ENCODE measurements at places on chromosomes 6 and 20.

- peak; percentile 77 for DNase-seq
These were observed 41.7 kb downstream of the SLC24A3 start for GRCh38 chr20:19253916-19254820.

GRCh38 chr20:51391926-51392325 lies 150.6 kb downstream of the NFATC2 start:
- DNase-seq = peak; percentile 66

DNA sequence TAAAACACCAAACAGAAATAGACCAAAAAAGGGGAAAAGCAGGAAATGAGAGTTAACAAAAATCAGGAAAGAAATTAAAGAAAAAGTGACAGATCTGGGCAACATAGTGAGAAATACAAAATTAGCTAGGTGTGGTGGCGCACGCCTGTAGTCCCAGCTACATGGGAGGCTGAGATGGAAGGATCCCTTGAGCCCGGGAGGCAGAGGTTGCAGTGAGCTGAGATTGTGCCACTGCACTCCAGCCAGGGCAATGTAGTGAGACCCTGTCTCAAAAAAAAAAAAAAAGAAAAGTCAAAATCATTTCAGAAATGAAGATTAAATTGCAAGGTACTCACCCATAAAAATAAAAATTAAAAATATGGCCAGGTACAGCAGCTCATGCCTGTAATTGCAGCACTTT lies 13.0 kb upstream of the GRM4 start:
- no peak for DNase-seq

GRCh38 chr20:64106981-64107735 lies at the start of gene NPBWR2:
TSS of gene NPBWR2 (minus strand) at chr20:64107565. CDS start at chr20:64106831, 734 bp downstream.
- DNase-seq = no peak

DNA sequence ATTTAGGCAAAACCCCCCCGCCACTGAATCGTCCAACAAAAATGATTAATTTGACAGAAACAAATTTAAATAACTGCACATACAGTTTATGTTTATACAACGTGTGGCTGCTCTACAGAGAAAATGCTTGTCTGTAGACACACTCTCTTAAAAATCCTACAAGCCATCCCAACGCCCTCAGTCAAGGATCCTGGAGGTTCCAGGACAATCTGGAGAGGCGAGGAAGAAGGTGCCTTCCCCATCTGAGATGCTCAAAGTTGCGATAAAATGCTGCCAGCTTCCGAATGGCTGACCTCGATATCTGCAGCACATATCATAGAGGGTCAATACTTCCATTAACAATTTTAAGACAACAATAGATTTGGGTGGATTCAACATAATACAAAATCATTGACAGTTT lies 25.3 kb downstream of the ZNF217 start:
- no peak for DNase-seq

DNA sequence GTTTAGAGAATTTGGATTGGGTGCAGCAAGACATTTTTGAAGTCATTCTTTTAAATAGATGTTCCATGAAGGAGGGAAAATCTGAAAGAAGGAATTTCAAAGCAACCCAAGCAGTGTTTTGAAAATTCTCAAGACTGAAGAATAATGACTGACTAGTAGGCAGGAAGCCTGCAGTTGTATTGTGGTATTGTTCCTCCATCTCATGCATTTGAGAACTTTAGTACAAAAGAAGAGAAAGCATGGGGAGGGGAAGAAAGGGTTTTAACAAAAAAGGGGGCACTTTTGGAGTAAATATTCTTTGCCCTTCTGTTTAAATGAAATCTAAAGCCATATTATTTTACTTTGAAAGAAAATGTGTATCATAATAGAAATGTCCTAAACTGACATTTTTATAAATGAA lies 6.6 kb downstream of the NCOA3 start:
- no peak for DNase-seq

DNA sequence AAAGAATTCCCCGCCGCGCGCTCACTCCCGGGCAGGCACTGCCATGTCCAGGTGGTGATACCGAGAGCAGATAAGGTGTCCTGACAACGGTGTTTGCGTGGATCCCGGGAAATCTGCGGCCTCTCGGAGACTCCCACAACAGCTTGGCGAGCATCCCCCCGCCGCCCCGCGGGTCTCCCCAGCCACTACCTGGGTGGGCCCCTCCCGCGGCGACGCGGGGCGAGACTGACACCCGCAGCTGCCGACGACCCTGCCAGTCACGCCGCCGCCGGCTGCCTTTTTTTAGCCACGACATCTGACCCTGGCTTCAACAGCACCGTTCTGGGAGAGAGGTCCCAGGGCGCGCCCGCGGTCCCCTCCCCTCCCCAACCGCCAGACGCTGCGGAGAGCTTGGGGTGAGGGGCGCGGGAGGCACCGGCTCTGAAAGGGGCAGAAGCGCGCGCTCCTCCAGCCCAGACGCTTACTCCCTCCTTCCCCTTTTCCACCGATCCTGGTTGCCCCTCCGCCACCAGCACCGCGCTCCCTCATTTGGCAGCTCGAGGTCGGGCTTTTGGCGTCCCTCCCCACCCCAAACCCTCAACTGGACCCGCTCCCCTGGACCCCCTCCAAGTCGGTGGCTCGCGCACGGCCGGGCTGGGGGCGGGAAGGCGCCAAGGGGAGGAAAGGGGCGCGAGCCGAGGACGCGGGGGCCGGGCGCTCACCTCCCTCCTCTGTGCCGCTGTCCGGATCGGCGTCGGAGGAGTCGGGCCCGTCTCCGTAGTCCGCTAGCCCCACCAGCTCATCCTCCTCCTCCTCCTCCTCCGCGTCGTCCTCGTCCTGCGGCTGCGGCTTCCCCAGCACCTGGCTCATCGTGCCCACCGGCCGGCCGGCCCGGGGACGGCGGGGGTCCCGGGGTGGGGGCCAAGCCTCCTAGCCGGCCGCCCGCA lies 665 bp downstream of the RRAGD start:
- DNase-seq = no peak

GRCh38 chr6:152221806-152222628 lies 414.5 kb downstream of the ESR1 start:
- DNase-seq = no peak

DNA sequence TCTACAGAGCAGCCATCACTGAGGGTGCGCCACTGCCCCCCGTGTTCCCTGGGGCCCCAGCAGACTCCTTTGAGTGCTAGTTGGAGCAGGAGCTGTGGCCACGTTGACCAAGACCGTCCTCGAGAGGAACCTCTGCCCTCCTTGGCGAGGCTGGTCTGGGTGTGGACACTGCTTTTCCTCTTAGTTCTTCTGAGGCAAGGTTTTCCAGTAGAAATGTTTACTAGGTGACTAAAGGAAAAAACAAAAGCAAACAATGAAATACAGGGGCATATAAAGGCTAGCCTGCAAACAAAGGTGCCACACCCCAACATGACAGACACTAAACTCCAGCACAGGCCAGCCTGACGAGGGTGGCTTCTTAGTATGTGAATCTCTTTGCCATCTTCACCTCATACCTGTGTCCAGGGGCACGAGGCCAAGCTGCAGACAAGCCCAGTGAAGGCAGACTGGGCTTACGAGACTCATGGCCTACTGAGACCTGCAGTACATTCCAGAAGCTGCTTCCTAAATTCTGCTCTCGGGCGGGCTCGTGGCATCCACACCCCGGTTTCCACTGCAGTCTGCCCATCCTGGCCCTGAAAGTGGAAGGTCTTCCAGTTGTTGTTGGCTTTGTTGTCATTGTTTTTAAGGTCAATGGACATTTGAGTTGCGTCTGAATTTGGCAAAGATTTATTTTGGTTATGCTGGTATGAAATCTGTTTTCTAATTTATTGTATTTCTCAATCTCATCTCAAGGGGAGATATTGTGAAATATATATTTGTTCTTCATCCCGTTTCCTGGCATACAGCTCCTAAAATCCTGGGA lies 39.2 kb downstream of the FAM50B start:
- no peak for DNase-seq

GRCh38 chr6:9901376-9901775 lies 513.5 kb downstream of the TFAP2A start:
- DNase-seq = no peak

GRCh38 chr20:8735674-8736073 lies 333.2 kb upstream of the PLCB4 start:
- no peak for DNase-seq

DNA sequence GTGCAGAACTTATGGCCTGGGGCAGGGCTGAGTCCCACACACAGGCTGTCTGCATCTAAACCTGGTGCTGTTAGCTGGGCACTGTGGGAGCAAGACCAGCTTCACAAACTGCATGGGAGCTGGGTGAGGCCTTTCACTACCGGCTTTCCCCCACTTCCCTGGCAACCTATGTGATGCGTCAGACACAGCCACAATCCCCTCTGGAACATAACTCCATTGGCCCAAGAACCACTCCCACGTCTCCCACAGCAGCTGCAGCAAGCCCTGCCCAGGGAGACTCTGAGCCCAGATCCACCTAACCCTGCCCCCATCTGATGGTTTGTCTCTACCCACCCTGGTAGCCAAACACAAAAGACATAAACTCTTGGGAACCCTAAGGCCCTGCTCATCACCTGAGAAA lies 9.3 kb downstream of the WDR27 start:
- no peak for DNase-seq

DNA sequence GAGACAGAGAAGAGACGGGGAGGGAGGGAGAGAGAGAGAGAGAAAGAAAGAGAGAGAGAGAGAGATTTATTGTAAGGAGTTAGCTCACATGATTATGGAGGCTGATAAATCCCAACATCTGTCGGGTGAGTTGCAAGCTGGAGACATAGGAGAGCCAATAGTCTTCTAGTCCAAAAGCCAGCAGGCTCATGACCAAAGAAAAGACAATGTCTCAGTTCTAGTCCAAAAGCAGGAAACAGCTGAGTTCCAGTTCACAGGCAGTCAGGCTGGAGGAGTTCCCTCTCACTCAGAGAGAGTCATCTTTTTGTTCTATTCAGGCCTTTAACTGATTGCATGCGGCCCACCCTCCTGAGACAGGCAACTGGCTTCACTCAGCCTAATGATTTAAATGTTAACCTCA lies 416.6 kb downstream of the PREX1 start:
- DNase-seq = no peak

GRCh38 chr6:152723398-152723797 lies 25.7 kb downstream of the MYCT1 start:
- DNase-seq = no peak

- DNase-seq = no peak
These were observed 83.2 kb downstream of the LAMP5 start for GRCh38 chr20:9597547-9597946.

- no peak for DNase-seq
These were observed 70.5 kb upstream of the PRL start for GRCh38 chr6:22367346-22367745.

DNA sequence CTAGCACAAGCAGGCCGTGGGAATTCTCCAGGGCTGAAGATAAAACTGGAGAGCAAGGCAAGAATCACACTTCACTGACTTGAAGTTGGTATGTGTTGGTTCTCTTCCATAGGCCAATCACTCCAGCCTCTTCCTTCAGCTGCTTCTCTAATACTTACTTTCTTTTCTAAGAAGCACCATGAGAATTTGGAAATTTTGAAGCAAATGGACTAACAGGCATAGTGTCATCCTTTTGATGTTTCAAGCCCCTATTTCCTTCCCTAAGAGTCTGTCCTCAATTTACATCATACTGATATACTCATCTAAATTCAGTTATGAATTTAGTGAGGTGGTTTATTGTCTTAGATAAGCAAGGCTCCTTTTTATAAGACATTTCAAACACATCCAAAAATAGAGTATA lies 24.0 kb downstream of the SLC26A8 start:
- no peak for DNase-seq

- no peak for DNase-seq
These were observed at the start of gene GJA1 for GRCh38 chr6:121435444-121436069. TSS of gene GJA1 (plus strand) at chr6:121435646. CDS start at chr6:121446848, 11,202 bp downstream.

DNA sequence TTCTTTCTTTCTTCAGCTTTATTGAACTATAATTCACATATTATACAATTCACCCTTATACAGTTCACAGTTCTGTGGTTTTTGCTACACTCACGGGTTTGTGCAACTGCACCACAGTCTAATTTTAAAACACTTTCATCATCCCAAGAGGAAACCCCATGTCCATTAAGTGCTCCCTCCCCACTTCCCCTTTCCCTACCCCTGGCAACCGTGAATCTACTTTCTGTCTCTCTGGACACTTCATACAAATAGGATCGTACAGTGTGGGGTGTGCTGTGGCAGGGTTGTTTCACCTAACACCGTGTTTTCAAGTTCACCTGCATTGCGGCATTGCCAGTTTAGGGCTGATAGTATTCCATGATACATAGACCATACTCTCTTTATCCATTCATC lies 118.8 kb downstream of the PHACTR3 start:
- peak; percentile 87 for DNase-seq

- DNase-seq = no peak
These were observed 79.6 kb downstream of the SOBP start for GRCh38 chr6:107569473-107569872.

- no peak for DNase-seq
These were observed 101.6 kb downstream of the IBTK start for GRCh38 chr6:82145926-82146452.

DNA sequence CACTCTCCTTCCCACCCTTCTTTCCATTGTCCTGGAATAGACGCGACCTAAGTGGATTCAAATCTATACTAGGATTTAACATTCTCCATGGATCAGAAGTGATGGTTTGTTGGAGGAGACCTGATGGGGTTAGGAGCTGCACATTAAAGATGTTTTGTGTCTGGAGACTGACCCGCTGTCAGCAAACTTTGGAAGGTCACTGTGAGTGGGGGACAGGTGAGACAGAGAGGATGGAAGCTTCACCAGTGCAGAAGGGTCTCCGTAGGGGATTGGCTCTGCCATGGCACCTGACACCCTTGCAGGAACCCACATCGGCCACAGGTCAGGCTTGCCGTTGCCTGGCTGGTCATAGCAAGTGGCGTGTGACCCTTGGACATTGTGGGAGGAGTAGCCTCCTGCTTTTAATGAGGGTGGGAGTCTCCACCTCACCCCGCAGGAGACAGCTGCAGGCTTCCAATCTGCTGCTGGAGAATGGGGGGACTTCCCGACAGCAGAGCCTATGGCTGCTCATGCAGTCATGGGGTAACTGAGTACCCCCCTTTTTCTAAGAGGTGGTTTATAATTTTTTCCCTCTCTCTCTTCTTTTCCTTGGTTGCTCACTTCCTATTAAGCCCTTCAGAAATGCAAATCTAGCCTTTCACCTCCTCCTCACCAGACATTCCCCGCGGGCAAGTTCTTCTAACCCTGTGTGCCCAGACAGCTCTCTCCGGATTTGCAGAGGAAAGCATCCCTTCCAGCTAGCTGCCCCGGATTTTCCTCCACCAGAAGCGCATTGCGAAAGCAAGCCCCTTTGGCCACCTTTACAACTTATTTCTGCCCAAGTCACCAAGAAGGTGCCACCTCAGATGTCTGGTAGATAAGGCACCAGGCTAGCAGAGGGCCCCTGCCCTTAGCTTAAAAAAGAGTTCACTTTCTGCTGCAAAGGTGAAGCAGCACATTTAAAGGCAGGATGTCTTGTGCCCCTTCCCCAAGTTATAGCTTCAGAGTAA lies 53.5 kb downstream of the DACT2 start:
- DNase-seq = no peak

Measured in inflammatory macrophage treated with lipopolysaccharide for 1 hour (primary cell).